M059J (cell line): ENCODE measurements at places on chromosomes 7 and 10. TPM values are rescaled to one million over a fixed set of nuclear protein-coding genes. Genes with fewer than 3 reads are reported as not detected.

- DNase-seq: no peak
Measured at GRCh38 chr7:54426406-54426805, 115.8 kb upstream of the VSTM2A start.

DNA sequence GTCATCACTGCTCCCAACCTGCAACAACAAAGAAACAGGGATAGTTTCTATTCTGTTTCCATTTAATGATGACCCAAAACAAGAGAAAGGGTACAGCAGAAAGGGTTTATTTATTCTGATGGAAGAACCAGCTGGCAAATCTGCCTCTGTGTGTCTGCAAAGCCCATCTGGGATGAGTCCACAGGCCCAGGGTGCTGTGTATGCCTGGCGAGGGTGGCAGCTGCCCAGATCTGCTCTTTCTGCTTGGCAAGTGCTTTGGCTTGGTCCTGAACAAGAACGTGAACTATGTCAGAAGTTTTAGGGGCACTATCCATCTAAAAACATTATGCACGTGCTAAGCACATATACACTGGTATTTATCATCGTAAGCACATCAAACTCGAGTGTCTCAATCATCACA, 333.8 kb downstream of the CXCL12 start:
- no peak for DNase-seq

DNA sequence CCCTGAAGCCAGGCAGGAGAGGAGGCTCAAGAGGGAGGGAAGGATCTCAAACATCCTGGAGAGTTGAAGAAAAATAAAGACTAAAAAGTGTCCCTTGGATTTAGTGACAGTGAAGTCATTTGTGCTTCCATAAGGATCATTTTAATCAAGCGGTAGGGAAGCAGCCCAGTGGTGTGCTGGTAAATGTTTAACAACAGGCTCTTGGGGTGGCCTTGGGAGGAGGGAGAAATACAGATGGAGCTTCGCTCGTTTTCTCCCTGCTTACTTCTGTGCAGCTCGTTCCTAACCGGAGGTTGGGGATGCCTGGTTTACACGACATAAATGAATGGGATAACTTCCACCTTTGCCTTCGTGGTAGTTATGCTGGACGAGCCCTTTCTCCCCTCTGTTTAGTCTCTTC, 140.0 kb downstream of the CAMK1D start:
- no peak for DNase-seq

- DNase-seq: no peak
Measured at GRCh38 chr7:117706210-117706609, 167.0 kb downstream of the CTTNBP2 start.

DNA sequence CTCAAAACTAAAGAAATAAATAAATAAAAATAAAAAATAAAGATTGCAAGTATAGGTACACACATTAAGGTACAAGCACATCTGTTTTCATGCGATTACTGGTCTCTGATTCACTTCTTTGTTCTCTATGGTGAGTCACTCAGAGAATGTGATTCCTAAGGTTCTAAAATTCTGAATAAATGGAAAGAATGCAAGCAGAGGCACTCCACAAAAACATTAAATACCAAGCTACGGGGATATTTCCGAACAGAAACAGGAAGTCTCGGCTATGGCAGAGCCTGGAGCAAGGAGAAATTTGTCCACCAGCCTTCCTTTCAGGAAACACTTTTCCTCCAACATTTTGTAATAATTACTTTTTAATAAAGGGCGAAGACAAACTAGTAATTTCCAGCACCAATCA, 1.4 kb downstream of the VOPP1 start:
- DNase-seq: peak; percentile 88

GRCh38 chr7:75565132-75565837, 73.2 kb downstream of the SPDYE5 start:
- peak; percentile 99 for DNase-seq

GRCh38 chr10:132626761-132627665, 89.4 kb downstream of the INPP5A start:
- no peak for DNase-seq

- no peak for DNase-seq
Measured at GRCh38 chr10:14131261-14131960, 199.3 kb downstream of the FRMD4A start.

DNA sequence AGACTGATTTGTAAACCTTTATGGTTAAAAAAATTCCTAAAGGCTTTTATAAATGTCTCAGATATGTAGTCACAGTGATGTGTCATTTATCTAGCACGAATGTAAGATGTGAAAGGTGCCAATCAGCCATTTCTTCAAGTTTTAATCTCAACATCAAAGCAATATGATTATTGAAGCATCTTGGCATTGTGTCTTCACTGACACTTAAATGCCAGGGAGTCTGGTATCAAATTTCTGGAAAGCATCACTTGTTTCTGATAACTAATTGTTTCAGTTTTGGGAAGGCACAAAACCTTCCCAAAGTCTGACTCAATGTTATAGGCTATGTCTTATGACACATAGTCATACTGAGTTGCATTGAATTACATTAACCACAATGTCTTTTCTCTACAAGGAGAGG, 492.0 kb upstream of the CNTNAP2 start:
- DNase-seq: peak; percentile 71

DNA sequence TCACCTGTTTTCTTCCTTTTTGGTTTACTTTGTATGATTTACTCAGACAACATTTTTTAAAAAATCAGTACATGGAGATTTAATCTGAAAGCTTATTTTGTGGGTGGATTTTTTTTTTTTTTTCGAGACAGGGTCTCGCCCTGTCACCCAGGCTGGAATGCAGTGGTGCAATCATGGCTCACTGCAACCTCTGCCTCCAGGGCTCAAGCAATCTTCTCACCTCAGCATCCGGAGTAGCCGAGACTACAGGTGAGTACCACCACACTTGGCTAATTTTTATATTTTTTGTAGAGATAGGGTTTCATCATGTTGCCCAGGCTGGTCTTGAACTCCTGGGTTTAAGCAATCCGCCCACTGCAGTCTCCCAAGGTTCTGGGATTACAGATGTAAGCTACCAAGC, 2.5 kb downstream of the GSTO1 start:
- DNase-seq: no peak

GRCh38 chr7:107430057-107430456, 39.8 kb upstream of the GPR22 start:
- no peak for DNase-seq

The INA gene
- total RNA-seq: not detected in 2 replicates

The LRRC18 gene
- not detected in 2 replicates for total RNA-seq

DNA sequence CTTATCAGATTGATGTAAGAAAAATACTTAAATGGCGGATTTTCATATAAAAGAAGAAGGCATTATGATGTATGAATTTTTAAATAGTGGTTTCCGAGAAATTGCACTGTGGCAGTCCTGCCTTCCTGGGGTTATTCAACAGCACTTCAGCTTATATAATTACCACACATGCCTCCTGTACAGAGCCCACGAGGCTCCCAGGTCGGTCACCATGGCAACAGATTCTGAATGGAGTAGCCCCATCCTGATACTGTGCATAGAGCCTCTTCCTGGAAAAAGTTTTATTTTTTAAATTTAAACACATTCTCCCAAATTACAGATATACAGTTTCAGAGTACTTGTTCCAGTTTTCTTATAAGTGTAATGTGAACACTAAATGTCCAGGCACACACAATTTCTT, 15.9 kb upstream of the ASB4 start:
- DNase-seq: no peak

DNA sequence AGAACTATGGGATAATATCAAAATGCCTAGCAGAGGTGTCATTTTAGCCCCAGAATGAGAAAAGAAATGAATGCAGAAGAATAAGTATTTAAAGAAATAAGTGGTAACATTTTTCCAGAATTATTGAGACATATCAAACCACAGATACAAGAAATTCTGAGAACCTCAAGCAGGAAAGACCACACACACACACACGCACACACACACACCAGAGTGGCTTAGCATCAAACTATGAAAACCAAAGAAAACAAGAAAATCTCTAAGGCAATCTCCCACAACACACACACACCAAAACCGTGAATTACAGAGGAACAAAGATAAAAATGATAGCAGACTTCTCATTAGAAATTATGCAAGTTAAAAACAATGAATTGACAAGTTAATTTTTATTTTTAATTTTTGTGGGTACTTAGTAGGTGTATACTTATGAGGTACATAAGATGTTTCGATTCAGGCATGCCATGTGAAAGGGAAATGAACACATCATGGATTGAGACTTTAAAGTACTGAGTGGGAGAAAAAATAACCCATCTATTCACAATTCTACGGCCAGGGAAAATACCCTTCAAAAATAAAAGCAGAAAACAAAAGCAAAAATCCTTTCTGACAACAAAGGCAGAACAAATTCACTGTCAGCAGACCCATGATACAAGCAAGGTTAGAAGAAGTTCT, 14.6 kb downstream of the PPIF start:
- DNase-seq: no peak

GRCh38 chr10:115980470-115980869, 292.5 kb downstream of the GFRA1 start:
- DNase-seq: no peak
